Activated CD4-positive, alpha-beta T cell treated with anti-CD3 and anti-CD28 coated beads, Interleukin-2, Interleukin-6, amounts not matched to agents 100 ng/mL and 50 ng/mL, durations not matched to agents 16 hours and 8 hours (primary cell): ENCODE measurements at places on chromosomes 1 and 21.
A peak's percentile ranks its signal among the peaks of the same experiment; 100 is the strongest.

- DNase-seq, result no peak
These were observed 70.0 kb upstream of the KIAA1614 start for GRCh38 chr1:180842491-180843275.

- DNase-seq, result no peak
These were observed 1.4 kb upstream of the MYBPH start for GRCh38 chr1:203177036-203177405.

DNA sequence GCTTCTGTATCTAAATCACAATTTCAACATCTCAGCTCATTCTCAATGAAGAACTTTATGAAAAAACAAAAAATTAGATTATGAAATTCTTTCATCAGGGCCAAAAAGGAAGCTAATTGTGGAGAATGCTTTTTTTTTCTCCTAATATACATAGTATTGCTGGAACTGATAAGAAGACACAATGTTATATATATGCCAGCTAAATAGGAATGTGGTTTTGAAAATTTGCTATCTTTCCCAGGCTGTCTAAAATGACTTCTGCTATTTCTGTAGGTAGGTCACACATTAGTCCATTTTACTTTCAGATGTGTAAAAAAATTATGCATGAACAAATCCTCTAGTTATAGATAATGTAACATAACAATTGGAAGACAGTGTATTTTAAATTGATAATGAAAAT is 732.9 kb downstream of the RWDD3 start:
- no peak for DNase-seq

DNA sequence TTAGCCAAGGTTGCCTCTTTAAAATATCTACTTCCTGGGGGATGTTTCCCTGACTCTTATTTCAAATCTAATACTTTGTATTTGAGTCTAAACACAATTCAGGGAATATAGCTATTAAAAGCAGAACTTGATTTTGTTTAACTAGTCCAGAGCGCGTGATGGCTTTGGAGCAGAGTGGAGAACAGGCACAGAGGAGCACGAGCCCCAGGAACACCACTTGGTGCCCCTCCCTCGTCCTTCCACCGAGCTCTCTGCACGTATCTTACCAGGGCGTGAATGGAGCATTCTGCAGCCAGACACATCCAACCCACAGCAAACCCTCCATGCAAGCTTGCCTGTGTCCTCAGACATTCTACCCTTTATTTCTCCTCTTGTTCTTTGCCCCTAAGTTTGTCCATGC is 14.1 kb downstream of the KIF26B start:
- DNase-seq, result no peak

GRCh38 chr1:234490793-234491479 is 12.0 kb upstream of the TARBP1 start:
- no peak for DNase-seq

GRCh38 chr1:192260076-192260475 is 56.7 kb upstream of the RGS21 start:
- DNase-seq, result no peak

DNA sequence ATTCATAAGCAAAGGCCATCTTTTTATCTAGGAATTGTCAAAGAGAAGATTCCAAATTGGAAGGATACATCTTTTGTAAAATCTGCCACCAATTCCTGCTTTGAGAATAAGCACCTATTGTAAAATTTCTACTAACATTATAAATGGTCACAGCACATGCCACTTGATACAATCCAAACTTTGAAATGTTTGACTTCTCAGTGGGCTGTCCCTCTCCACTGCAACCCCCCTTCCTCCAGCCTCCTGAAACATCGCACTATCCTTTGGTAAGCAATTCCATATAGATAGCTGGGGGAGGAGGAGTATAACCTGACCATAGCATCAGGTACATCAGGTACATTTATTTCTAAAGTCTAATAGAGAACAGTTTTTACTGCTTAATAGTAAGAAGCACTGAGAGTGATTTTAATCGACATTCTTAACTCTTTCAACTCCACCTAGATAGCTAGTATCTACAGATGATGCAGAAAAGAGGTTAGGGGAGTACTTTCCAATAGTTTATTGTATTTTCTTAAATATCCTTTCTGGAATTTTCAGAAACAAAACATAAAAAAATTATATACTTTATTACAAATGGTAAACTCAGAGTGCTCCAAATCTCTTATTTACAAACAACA is 2.9 kb downstream of the JUN start:
- DNase-seq, result no peak

GRCh38 chr21:44947930-44948331 is 8.1 kb downstream of the SLX9 start:
- no peak for DNase-seq

DNA sequence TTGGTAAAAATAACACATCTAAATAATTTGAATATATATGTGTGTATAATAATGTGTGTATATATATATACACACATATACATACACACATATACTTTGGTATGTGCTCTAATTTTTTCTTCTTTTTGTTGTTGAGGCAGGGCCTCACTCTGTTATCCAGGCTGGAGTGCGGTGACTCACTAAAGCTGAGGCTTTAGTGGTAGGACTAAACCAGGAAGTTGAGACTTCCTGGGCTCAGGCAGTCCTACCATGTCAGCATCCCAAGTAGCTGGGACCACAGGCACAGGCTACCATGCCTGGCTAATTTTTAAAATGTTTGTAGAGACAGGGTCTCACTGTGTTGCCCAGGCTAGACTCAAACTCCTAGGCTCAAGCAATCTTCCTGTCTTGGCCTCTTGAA is 46.7 kb upstream of the CXADR start:
- DNase-seq, result no peak

DNA sequence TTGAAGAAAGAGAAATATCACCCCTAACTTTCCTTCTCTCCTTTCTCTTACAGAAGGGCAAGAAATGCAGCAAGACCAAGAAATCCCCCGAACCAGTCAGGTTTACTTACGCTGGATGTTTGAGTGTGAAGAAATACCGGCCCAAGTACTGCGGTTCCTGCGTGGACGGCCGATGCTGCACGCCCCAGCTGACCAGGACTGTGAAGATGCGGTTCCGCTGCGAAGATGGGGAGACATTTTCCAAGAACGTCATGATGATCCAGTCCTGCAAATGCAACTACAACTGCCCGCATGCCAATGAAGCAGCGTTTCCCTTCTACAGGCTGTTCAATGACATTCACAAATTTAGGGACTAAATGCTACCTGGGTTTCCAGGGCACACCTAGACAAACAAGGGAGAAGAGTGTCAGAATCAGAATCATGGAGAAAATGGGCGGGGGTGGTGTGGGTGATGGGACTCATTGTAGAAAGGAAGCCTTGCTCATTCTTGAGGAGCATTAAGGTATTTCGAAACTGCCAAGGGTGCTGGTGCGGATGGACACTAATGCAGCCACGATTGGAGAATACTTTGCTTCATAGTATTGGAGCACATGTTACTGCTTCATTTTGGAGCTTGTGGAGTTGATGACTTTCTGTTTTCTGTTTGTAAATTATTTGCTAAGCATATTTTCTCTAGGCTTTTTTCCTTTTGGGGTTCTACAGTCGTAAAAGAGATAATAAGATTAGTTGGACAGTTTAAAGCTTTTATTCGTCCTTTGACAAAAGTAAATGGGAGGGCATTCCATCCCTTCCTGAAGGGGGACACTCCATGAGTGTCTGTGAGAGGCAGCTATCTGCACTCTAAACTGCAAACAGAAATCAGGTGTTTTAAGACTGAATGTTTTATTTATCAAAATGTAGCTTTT is 2.4 kb downstream of the CCN1 start:
- DNase-seq, result no peak

- no peak for DNase-seq
These were observed 37.3 kb downstream of the NENF start for GRCh38 chr1:212470059-212470458.

DNA sequence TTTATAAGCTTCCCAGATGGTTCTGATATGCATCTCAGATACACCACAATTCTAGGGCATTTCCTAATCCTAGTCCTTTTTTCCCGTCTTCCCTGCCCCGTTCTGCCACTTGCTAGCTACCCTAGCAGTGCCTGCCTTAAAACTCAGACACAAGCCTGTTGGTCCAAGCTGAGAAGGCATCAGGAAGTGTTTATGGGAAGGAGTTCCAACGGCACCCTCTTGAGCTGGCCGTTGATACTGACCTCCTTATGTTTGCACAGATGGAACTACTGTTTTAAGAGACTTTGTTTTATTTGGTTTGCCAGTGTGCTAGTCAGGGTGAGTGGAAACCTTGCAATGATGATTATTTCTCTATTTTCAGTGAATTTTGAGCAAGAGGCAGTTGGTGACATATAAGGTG is 67.2 kb downstream of the UCK2 start:
- no peak for DNase-seq

DNA sequence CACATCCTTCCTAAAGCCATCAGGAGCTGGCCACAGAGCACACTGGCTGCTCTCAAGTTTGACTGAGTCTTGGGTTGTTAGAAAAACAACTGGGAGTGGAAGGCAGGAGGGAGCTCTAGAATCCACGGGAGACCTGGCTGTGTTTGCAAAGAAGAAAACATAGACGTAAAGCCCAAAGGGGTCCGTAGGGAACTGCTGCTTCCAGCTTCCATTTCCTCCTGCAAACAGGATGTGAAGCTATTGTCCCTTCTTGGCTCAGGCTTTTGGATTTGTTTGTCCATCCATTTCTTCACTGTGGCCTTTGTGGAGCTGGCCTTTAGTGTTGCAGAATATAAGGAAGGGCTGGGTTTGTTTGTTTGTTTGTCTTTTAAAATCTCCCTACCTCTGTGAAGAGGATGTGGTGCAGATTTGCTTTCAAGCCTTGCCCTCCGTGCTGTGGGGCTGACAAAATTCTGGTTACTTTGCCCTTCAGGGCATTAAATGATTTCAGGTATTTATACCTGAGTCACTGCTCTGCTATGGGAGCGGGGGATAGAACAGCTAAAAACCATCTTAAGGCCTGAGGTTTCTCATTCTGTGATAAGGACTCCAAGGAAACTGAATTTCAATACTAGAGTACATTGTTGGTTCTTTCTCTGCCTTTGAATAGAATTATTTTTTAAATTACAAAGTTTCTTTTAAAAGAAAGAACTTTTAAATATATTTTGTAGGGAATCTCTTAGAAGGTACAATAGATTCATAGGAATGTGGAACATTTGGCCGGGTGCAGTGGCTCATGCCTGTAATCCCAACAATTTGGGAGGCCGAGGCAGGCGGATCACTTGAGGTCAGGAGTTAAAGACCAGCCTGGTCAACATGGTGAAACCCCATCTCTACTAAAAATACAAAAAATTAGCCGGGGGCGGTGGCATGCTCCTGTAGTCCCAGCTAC is 74.3 kb downstream of the MPZL1 start:
- DNase-seq, result no peak

DNA sequence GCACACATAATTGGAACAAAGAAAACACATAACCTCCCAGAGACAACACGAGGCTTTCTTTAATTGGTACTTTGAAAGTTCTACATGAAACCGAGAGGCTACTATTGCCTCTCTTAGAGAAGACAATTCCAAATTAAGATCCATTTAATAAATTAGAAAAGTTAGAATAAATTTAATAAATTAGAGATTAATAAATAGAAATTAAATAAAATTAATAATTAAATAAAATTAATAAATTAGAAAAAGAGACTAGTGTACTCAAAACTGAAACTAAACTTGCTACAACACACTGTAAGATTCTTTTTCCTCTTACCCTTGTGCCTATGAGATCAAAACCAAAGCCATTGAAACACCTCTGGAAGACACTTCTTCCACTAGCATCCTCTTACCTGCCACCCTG is 199.0 kb downstream of the URB2 start:
- DNase-seq, result no peak

DNA sequence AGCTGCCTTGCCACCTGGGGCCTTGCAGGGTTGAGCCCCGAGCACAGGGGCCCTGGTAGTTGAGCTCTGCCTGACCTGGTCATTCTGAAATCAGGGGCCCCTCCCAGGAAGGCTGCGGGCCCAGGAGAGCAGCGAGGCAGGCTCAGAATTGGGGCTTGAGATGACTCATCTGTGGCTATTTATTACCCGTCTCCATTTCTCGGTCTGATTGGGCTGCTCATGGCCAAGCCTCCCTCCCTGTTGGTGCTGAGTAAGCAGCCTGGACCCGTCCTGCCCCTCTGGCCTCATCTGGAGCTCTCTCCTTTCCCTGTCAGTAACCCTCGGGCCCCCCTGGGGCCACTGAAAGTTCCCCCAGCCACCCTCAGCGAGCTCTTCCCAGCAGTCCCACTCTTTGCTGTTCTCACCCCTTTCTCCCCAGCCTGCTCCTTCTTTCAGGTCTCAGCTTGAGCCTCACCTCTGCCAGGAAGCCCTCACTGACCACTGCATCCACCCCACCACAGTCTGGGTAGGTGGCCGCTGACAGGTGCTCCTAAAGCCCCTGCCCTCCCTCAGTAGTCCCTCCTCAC is 11.0 kb upstream of the TNFRSF8 start:
- DNase-seq, result peak; percentile 95

GRCh38 chr1:154970631-154971340 is at the start of gene SHC1:
TSS of gene SHC1 (minus strand) at chr1:154970747. CDS start at chr1:154970526, 221 bp downstream.
- DNase-seq, result peak; percentile 62

- no peak for DNase-seq
These were observed 187.3 kb downstream of the VAV3 start for GRCh38 chr1:107777664-107778047.

GRCh38 chr1:236541710-236542109 is 17.9 kb downstream of the LGALS8 start:
- no peak for DNase-seq

GRCh38 chr1:24317081-24317480 is 2.1 kb upstream of the GRHL3 start:
- no peak for DNase-seq

DNA sequence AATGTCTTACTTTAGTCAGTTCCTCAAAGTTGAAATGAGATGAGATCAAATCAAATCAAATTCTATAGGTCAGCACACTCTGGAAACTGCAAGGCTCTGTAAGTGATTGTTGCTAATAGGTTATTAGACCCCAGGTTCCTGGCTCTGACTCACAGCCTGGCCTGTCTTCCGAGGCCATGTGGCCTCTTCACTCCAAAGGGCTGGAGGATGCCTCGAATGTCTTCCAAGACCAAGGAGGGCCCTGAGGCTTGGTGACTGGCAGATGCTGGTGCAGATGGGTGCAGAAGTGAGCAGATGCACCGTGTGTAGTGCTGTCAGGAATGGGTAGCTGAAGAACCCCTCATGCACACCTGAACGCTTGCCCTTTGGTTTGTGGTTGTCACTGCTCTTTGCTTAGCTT is 113.4 kb downstream of the MAB21L3 start:
- no peak for DNase-seq

GRCh38 chr1:91024481-91025119 is 2.8 kb upstream of the ZNF644 start:
- no peak for DNase-seq

- DNase-seq, result no peak
These were observed 200.5 kb downstream of the PCP4 start for GRCh38 chr21:40067751-40068150.

DNA sequence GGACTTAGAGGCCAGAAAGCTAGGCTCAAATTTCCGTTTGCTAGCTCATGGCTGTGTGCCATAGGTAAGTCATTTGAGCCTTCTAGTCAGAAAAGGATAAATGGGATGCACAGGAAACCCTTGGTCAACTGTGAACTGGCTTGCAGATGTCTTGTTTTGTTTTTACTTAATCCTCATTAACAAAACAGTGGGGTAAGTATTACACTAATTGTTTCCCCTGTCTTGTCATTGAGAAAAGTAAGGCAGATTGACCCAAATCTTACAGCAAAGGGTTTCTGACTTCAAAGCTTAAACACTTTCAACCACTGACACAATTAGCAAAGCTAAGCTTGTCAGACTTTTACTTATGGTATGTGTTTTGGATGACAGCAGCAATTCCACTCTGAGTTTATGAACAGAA is 291.3 kb downstream of the NTNG1 start:
- DNase-seq, result no peak

GRCh38 chr21:46424039-46424591 is 34.6 kb upstream of the DIP2A start:
- no peak for DNase-seq
